ENCODE measurements at places on chromosomes 16 and 17.

DNA sequence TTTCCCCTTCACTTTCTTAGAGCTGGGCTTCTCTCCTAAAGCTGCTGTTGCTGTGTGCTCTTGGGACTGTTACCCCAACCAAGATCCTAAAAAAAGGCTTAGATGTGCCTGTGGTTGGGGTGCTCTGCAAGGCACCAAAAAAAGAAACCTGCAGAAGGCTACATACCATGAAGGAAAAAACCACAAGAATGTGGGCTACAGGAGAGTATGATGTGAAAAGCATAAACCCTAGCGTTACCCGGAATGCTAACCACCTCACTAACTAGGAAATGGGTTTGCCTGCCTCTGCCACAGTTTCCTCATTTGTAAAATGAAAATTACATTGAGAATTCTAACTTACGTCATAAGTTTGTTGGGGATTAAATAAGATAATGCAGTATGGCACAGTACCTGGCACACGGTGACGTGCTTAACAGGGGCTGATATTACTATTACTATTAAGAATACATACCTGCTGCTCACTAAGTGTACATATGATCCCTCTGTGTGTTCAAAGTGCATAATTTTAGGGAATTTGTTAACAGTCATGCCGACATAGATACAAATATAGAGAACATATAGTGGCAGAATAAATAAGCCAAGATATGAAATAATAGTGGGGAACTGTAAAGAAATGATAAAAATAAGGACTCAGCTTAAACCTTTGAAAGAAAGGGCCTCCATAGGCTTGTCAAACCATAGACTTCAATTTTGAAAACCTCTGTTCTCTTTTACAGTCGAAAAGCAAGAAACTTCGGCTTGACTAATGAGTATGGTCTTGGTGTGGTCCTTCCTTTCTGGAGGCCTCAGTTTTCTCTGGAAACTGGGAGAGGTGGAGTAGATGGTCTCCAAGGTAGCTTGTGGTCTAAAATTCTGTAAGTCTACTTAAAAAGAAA is 177.8 kb upstream of the TBX2 start:
- DNase-seq = no peak

- no peak for DNase-seq
Observed at GRCh38 chr16:70805380-70805779, 4.4 kb upstream of the VAC14 start.

- DNase-seq = no peak
Observed at GRCh38 chr16:1794221-1794871, 841 bp upstream of the IGFALS start.

- no peak for DNase-seq
Observed at GRCh38 chr16:29972500-29972899, 1.2 kb upstream of the TAOK2 start.

GRCh38 chr16:83365166-83365565 is 442.6 kb upstream of the HSBP1 start:
- no peak for DNase-seq

GRCh38 chr17:76635039-76635438 is 8.5 kb downstream of the ST6GALNAC1 start:
- DNase-seq = no peak

GRCh38 chr16:80058214-80058613 is 457.7 kb upstream of the MAF start:
- no peak for DNase-seq

DNA sequence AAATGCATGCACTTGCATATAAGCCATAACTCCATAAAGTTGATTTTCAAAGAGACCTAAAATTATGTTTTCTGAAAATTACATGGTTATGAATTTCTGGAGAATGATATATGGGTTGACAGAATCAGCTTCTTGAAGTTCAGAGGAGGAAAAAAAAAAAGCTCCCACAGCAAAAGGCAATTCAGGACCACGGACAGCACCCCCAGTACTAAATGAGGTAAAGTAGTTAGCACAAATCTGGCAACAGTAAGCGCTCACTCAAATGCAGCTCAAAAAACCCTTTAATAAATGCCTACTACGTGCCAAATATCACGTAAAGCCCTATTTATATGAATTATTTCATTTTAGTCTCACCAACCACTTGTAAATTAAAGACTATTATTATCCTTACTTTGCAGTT is 135.2 kb downstream of the SHISA9 start:
- no peak for DNase-seq

DNA sequence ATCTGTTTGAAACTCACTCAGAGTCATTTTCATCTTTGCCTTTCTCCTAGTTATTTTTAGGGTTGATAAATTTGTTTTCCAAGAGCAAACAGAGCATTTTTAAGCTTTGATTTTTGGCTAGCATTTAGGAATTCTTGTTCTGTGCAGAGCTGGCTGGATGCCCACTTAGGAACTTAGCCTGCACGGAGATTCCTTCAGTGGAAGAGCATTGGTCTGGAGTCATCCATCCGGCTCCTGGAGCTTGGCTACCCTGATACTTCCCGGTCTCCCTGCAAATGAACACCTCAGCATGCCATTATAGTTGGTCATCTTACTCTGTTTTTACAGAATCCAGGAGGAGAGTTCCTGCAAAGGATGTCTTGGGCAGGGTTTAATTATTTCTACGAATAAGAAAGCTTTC is 57.1 kb downstream of the SPECC1 start:
- DNase-seq = no peak

- DNase-seq = no peak
Observed at GRCh38 chr17:164303-165235, 16.9 kb downstream of the DOC2B start.

- no peak for DNase-seq
Observed at GRCh38 chr17:40779181-40779909, 3.0 kb downstream of the KRT27 start.

DNA sequence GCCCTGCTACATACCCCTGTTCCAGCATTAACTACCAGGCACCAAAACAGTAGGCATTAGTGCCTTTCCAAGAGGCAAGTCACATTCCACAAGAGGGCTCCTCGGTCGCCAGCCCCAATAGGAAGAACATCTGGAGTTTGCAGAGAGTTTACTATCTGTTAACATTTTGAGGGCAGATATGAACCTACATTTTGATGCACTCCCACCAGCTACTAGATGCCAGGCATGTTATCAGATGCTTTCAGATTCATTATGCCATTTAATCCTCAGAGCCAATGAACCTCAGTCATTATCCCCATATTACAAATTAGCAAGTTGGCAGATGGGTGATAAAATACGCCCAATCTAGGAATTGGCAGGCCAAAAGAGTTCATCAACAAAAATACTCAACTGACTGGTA is 4.2 kb upstream of the CMTM2 start:
- no peak for DNase-seq

DNA sequence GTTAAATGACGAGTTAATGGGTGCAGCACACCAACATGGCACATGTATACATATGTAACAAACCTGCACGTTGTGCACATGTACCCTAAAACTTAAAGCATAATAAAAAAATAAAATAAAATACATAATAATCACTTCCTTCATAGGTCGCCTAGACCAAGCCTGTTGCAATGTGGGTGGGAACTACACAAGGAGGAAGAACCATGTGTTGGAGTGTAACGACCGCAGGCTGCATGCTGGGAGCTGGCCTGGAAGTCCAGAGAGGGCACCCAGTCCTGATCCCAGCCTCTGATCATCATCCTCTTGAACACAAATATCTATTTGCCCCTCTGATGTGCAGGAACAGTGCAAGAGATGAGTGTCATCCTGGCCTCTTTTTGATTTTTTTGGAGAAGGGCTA is 224.7 kb upstream of the ASIC2 start:
- no peak for DNase-seq

DNA sequence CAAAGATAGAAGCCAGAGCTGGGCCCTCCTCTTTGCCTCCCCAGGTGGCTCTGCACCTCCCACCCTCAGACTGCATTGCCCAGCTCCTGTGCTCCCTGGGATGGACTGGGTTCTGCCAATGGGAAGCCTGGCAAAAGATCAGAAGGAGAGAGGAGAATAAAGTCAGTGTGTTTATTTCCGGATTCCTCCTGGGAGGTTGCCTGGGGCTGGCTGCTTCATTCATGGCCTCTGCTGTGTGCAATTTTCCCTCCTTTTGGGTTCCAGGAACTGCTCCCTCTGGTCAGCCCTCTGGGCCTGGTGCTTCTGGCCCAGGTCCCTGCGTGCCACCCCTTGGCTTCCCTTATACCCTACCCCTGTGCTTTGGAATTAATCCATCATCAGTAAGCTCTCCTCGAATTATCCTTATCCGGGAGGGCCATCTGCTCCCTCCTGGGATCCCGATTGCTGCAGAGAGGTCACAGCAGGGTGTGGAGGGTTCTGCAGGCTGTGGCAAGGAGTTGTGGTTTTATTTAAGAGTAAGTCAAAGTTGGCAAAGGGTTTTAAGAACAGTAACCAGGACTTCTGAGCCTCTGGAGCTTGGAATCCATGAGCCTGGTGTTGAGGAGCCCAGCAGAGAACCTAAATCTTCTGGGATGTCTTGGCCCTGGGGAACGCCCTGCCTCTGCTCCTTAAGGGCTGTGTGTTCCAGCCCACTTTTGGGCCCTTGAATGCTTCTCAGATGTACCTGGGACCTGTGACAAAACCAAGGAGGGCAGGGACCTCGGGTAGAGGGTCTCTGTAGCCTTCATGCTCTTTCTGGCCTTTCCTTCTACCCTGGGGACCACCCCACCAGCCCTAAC is 8.2 kb upstream of the MMP2 start:
- no peak for DNase-seq

DNA sequence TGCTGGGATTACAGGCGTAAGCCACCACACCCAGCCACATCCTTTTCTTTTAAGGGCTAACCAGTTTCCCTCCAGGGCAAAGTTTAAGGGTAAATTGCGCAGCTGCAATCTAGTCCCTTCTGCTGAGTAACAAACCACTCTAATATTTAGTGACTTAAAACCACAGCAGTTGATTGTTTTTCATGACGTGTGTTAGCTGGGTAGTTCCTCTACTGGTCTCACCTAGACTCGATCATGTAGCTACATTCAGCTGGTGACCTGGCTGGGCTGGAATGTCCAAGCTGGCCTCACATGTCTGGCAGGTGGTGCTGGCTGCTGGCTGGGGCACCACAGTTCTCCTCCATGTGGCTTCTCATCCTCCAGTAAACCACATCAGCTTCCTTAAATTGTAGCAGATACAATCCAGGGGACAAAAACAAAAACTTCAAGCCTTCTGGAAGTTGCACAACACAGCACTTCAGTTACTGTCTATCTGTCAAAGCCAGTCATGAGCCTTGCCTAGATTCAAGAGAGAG is 75.5 kb downstream of the GPRC5B start:
- no peak for DNase-seq

GRCh38 chr16:56938664-56939513 is 6.9 kb downstream of the HERPUD1 start:
- DNase-seq = no peak

DNA sequence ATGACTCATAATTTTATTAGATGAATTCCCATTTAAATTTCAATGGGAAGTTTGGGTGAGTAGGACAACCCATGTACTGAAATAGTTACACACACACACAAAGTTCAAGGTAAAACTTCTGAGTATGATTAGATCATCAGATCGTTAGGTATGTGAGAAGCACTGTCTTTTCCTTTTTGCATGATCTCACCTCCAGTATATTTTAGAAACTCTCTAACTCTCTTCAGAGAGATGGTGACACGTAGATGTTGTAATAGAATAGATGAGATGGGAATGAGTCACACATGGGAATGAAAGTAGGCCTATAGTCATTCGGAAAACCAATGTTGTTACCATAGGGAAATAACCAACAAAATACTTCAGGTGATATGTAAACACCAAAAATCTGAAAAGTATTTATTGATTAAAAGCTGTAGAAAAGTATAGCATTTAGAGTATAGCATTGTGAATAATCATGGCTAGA is 22.2 kb downstream of the KRT23 start:
- DNase-seq = no peak

GRCh38 chr16:2769100-2769529 is 8.0 kb downstream of the ELOB start:
- DNase-seq = no peak

GRCh38 chr17:47705536-47706530 is 11.9 kb downstream of the TBKBP1 start:
- DNase-seq = no peak

DNA sequence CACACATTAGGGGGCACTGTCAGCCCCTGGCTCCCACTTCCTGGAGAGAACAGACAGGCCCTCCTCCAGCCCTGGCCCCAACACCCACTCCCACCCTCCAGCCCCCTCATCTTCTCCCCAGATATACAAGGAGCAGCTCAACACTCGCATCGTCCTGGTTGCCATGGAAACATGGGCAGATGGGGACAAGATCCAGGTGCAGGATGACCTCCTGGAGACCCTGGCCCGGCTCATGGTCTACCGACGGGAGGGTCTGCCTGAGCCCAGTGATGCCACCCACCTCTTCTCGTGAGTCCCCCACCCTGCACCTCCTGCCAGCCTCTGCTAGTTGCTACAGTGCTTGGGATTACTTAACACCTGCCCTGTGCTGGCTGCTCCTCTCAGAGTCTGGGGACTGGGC is 14.4 kb downstream of the ADAM11 start:
- DNase-seq = no peak

DNA sequence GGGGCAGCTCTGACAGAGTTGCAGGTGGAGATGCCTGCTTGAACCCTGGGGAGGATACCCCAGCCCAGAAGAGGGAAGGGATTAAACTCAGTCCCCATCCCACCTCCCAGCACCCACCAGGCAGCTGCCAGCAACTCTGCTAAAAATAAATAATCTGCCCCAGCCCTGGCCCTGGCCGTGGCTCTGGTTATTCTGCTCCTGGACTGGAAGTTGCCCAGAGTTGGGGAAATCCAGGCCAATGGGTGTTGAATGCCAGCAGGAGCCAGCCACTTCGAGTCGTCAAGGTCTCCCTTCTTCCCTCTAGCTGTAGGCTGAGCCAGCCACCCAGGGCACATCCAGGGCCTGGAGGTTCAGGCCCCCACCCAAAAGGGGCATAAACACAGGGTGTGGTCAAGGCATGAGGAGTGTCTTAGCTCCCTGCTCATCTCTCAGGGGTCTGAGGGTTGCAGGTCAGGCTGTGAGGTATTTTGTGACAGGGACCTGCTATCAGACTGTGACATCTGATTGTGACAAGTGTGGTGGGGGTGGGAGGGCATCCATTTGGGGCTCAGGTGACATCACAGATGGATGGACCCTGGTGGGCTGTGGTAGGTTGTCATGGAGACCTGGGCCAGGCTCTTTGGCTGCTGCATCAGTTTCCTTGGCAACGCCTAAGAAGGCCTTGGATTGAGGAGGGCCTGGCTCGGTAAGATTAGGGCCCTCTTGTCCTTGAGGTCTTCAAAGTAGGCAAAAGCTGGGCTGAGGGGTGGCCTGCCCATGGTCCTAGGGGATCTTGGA is 1.0 kb upstream of the RRAD start:
- no peak for DNase-seq

GRCh38 chr16:50183316-50183715 is 30.2 kb downstream of the TENT4B start:
- no peak for DNase-seq

GRCh38 chr16:86827521-86827920 is 249.2 kb downstream of the FOXL1 start:
- DNase-seq = no peak
